ENCODE measurements at places on chromosomes 13 and 19.

DNA sequence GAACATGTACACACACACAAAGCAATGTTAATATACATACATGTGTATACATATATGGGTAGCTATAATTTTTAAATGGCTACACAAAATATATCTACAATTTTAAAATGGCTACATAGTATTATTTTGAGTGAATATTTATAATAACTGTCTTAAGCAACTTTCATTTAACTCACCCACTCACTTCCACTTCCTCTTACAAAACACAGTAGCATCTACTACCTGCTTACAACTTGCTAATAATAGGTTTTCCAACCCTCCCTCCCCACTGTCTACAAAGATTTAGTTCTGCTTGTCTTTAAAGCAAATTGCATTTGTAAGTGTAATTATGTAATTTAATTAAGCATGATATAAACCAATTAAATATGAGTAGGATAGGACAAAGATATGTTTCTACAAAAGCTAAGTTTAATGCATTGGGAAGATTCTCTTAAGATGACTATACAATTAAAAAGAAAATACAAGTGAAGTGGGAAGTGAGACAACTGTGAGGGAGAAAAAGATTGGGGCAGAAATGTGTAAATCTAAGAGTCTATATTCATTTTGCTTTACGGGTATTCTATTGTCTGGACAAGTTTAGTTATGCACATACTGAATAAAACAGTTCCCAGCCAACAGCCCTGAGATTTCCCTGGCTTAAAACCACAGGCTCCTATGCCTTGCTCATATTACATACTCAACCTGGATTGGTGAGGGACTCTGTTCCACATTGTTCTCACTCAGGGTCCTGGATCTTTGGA, 583.1 kb downstream of the EFNB2 start:
- DNase-seq, result no peak

DNA sequence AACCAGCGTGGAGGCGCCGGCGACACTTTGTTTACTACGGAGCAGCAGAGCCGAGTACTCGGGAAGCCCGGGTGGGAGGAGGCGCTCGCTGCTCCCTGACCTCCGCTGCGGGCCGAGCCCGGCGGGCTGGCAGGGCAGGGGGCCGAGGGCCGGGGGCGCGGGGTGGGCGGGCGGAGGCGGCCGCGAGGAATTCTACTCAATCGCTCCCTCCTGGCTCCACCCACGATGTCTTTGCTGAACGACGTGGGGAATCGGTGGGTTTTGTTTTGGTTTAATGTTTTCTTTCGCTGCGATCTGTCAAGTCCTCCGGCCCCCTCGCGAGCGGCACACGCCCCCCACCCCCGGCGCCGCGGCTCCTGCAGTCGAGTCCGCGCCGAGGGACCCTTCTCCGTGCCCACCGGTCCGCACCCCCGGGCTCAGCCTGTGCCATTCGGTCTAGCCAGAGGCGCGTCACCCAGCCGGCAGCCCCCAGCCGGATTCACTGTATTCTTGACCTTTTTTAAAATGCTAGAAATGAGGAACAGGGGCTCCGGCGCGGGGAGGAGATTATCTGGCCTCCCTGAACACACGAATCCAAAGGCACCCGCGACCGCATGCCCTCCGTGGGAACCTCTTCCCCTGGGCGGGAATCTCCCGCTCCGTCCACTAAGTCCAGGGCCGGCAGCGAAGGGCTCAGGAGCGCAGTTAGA, 636 bp upstream of the FOXO1 start:
- peak; percentile 85 for DNase-seq

DNA sequence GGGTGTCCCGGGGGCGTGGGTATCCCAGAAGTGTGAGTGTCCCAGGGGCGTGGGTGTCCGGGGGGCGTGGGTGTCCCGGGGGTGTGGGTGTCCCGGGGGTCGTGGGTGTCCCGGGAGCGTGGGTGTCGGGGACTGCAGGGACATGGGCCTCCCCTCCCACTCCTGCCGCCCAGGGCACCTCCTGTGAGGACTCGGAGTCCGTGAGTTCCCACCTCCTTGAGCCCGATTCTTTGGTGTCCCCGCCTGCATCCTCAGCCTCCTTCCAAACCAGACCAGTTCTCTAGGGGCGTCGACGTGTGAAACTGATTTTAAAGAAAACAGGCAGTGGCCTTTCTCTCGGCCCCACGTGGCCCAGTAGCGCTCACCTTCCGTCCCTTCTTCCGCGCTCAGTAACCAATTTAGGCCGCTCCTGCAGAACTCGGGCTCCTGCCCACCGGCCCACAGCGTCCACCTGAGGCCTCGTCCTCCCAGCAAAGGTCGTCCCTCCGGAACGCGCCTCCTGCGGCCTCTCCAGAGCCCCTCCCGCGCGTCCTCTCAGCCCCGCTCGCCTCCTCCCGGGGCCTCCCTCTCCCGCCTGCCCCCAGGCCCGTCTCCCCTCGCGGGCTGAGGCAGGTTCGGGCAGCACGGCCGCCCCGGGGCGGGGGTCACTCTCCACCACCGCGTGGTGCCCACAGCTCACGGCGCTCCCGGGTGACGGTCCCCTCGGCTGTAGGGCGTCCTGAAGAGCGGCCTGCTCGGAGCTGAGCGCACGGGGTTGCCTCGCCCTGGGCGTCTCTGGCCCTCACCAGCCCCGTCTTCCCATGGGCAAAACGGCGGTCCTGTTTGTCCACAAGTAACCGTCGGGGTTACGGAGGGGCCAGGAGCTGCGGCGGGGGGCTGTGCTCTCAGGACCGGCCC, 3.8 kb downstream of the F7 start:
- no peak for DNase-seq

DNA sequence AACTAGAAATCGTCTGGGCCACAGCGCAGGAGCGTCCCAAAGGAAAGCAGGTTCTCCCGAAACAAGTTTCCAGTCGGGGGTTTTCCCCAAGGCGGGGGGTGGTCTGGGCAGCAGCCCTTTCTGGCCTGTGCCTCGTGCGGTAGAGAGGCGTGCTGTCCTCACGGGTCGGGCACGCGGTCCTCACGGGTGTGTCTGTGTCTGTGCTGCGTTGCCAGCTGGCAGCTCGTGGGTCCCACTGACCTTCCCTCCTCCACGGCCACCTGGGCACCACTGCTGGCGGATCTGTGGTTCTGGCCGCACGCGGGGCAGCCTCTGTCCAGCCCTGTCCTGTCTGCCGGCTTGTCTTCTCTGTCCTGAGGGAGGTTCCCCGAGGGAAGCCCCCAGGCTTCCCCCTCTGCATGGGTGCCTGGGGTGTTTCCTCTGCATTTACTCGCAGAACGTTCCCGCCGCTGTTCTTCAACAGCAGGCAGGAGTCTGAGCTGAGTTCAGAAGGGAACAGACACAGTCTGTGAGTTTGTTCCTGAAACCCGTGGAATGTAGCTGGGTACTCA, 98.2 kb upstream of the MCF2L start:
- no peak for DNase-seq

DNA sequence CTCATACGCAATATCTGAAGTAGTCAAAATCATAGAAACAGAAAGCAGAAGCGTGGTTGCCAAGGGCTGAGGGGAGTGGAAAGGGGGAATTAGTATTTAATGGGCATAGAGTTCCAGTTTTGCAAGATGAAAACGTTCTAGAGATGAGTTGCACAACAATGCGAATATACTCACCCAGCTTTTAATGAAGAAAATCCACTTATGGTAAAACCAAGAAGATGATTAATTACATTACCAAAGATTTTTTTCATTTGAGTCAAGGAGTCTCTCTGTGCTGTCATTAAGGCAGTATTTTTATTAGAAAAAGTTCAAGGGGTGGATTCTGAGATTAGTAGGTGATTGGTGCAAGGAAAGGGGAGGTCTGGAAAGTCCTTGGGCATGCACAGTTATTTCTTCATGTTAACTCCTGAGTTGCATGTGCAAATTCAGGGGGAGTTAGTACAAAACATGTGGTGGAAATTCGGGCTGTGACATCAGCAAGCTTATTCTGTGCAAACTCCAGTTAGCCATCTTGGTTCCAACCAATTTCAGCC, 6.9 kb upstream of the CBY2 start:
- DNase-seq, result no peak

- DNase-seq, result no peak
Observed at GRCh38 chr13:59663707-59664106, 500.0 kb downstream of the DIAPH3 start.

- DNase-seq, result no peak
Observed at GRCh38 chr19:954272-954671, 28.4 kb downstream of the ARID3A start.

- DNase-seq, result no peak
Observed at GRCh38 chr13:99472122-99472440, 29.2 kb upstream of the TM9SF2 start.

DNA sequence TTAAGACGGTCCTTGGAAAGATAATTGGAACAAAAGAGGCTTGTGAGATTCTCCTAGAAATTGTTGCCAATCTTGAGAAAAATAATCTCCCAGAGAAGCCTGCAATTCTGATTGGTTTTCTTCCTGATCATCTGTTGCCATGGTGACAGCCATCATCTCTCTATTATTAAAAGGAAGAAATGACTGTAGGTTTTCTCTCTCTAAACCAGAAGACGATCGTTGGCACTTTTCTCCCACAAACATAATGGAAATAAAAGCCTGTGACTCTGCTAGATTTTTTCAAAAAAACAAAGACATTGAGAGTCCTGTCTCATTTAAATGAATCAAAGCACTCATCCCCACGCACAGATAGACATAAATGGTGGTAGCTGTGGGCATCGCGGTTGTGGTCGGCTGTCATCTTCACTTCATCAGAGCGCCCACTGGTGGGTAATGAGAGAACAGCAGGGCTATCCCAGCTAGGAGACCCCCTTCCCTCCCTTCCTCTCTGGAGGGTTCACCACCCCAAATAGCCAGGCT, 21.7 kb upstream of the CALM3 start:
- DNase-seq, result no peak

GRCh38 chr19:29745253-29745652, 30.2 kb upstream of the C19orf12 start:
- no peak for DNase-seq

DNA sequence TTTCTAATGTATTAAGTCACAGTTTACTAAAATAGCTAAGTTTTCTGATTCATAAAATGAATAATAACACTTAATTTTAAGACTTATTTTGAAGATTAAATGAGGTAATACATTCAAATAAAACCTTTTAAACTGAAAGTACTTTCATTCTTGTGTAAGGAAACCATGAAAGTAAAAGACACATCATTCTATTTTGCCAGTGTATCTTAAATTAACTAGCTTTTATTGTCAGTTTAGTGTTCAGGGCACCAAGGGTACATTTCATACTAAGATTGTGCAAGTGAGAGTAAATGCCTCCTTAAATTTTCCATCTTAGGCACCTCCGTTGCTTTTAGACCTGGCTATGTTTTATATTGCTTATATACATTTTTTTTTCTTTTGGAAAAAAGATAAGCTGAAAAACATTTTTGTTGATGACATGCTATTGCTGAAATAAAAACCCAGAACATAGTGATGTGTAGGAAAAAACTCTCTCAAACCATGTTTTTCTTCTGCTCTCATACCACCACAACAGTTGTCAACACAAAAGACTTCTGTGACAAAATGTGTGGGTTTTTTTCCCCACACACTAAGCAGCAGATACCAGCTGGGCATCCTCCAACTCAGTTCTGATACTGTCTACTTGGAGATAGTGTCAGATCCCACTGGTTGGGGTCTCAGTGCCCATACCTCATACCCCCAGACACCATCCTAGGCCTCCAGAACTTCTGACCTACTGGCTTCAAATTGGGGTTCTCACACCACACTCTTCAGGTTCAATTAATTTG, 30.7 kb upstream of the LPAR6 start:
- no peak for DNase-seq

- no peak for DNase-seq
Observed at GRCh38 chr13:95298169-95298965, 2.9 kb downstream of the ABCC4 start.

GRCh38 chr19:57233207-57233606, 2.4 kb downstream of the AURKC start:
- no peak for DNase-seq

DNA sequence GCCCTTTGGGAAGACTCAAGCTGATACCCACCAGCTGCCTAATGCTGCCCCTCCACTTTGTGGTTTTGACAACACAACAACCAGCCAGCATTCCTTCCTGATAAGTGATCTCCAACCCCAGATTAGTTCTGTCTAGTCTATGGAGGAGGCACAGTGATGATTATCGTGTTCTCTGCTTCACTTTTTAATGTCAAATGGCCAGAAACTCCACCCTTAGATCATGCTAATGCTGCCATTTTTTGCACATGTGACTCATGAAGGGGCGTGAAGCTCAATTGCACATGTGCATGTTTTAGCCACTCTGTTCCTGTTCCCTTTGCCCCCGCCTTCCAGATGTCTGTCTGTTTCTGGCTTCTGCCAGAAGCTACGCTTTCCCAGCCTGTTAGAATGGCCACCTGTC, 199.8 kb downstream of the COG6 start:
- DNase-seq, result no peak

DNA sequence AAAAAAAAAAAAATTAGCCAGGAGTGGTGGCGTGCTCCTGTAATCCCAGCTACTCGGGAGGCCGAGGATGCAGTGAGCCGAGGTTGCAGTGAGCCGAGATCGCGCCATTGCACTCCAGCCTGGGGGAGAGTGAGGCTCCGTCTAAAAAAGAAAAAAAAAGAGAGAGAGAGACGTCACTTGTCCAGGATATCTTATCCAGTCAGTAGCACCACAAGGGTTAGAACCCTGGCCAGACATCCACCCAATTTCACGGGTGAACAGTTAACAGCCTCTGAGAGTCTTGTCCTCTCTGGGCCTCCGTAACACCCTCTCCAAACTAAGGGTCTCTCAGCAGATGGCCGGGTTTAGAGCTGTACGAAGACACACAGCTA, 917 bp upstream of the CLPTM1 start:
- no peak for DNase-seq

GRCh38 chr19:55580628-55581144, at the start of gene ZNF579:
ZNF579 (minus strand) TSS chr19:55580848; CDS start chr19:55579639, 1,209 bp downstream.
- DNase-seq, result peak; percentile 67
